ENCODE measurements at places on chromosomes 2 and 18.

GRCh38 chr2:173766537-173767289 is 198.5 kb downstream of the SP3 start:
- DNase-seq, result no peak

DNA sequence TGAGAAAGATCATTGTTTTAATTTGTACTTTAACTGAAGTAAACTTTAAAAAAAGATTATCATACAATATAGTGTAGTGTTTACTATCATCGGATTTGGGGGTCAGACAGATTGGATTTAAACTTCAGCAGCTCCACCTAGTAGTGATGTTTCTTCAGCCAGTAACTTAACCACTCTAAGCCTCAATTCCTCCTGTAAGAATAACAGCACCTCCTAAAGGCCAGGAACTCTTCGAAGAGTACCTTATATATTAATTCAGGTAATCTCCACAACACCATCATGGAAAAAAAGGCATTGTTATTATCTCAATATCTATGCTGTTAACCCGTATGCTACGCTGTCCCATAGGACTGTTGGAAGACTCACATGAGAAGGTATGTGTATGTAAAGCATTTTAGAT is 69.0 kb upstream of the DLGAP1 start:
- DNase-seq, result no peak

- no peak for DNase-seq
Measured at GRCh38 chr18:69000366-69000765, 202.5 kb downstream of the CCDC102B start.

GRCh38 chr2:86243950-86244733 is 44.9 kb downstream of the MRPL35 start:
- DNase-seq, result peak; percentile 8

DNA sequence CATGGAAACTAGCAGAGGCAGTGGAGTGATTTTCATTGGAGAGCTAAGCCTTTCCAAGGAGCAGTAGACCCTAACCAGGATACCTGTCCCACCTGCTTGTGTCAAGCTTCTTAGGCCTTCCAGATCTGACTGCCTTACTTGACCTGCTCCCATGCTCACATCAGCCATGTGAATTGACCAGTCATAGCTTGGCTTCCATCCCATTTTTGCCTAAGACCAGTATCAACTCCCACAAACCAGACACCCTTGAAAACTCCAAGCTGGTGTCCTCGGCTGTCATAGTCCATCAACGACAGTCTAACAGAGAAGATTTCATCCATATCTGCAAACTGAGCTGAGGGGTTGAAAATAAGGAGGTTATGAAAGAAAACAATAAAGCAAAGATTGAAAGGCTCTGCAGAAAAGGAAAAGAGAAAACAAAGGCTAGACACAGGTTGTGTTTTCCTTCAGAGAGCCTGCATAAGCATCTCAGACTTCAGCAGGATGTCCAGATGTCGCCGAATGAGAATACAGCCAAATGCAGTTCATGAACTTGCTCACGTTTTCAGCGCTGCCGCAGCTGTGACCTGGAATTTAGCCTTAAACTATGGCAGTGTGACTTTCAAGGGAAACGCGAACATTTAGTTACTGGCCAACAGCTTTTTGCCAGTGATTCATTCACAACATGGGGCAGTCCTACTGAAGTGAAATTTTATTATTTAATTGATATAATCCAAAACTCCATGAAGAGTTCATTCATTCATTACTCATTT is 868.1 kb upstream of the ID2 start:
- DNase-seq, result peak; percentile 27

DNA sequence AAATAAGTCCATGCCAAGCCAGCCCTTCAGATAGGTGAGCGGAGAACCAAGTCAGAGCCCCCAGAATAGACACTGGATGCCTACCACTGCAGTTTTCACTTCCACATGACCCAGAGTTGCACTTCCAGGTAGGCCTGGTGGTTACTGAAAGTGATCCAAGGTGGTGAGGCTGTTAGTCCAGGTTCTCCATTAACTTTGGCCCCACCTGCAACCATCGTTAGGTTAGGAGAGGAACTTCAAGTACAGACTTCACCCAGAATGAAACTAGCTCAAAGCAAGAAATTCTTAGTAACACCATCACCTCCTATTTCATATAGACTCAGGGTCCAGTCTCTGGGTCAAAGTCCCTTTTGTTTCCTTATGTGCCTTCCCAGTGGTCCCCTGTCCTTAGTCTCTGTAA is 293.1 kb upstream of the ID2 start:
- DNase-seq, result no peak

- peak; percentile 75 for DNase-seq
Measured at GRCh38 chr2:206212673-206213513, 53.2 kb downstream of the EEF1B2 start.

DNA sequence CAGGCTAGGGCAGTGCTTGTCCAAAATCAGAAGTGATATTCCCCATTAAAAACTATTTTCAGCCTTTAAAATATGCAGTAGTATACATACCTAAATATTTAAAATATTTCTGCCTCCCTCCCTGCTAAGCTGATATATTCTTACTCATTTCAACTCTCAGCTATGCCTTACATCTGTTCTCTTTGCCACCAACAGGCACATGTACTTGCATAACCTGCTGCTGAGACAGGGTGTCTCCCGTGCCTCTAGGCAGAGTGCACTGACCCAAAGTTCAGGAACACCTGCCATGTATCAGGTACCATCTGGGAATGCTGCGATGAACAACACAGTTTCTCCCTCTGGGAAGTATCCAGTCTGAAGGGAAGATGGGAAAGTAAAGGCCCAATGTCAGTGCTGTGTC is 91.7 kb downstream of the STK39 start:
- no peak for DNase-seq

- peak; percentile 93 for DNase-seq
Measured at GRCh38 chr2:191265311-191266170, 20.3 kb downstream of the MYO1B start.

- DNase-seq, result peak; percentile 12
Measured at GRCh38 chr18:2237706-2238105, 333.6 kb downstream of the METTL4 start.

DNA sequence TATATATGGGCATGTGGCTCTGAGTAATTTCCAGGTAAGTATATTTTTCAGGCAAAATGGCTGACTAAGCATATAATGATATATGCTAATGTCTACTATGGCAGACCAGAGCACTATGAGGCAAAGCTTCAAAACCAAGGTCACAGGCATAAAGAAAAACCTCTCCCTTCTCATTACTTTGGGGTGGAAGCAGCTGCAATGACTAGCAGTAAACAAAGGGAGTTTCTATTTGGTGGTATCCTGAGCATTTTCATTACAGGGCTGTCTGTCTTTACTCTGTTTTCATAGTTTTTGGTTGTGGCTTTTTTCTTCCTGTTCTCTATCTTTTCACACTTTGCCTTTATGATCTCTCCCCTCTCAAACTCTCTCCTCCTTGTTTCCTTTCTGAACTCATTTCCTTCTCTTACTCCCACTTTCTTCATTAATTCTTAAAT is 15.6 kb downstream of the PDE6D start:
- no peak for DNase-seq

- DNase-seq, result no peak
Measured at GRCh38 chr18:35106845-35107148, 65.6 kb downstream of the MAPRE2 start.

- DNase-seq, result peak; percentile 0
Measured at GRCh38 chr2:49753344-49753985, 599.1 kb upstream of the FSHR start.

GRCh38 chr18:34400834-34401233 is 176.1 kb upstream of the NOL4 start:
- no peak for DNase-seq

- DNase-seq, result peak; percentile 31
Measured at GRCh38 chr2:229910832-229911412, 10.9 kb downstream of the TRIP12 start.

- no peak for DNase-seq
Measured at GRCh38 chr18:10759241-10759640, 233.4 kb downstream of the NAPG start.

DNA sequence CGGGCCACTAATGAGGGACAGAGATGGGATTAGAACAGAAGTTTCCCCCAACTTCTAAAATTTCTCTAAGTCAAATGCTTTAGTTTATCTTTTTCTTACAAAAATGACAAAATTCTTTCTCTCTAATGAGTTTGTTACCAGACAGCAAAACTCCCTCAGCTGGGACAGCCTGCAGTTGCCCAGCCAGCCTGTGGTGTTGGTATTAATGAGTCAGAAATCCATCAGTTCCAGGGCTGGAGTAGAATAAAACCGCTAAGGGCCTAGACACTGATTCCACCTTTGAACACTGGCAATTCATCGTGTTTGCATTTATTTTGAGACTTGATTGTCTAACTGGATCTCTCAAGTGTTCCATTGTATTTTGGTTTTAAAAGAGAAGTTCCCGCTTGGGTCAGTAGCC is 38.3 kb upstream of the SMAD2 start:
- no peak for DNase-seq

DNA sequence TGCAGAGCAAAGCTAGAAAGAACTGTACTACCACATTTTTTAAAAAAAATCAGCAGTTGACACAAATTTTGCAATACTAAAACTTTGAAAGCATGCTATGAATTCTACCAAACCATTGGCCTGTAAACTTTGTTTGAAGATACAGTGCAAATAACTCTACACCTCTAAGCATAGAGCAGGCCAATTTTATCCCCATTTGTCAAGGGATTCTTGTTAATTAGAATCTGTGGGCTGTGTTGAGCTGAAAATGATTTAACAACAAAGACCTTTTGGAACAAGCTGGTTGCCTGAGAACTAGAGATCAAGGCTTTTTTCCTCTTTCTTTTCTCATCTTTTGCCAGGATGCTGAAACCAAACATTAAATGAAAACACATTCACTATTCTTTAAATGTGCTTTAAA is 886.0 kb upstream of the CDH2 start:
- DNase-seq, result no peak

GRCh38 chr2:26581991-26582842 is 58.9 kb downstream of the CIB4 start:
- no peak for DNase-seq

GRCh38 chr2:66236067-66236685 is 198.7 kb upstream of the MEIS1 start:
- DNase-seq, result no peak

DNA sequence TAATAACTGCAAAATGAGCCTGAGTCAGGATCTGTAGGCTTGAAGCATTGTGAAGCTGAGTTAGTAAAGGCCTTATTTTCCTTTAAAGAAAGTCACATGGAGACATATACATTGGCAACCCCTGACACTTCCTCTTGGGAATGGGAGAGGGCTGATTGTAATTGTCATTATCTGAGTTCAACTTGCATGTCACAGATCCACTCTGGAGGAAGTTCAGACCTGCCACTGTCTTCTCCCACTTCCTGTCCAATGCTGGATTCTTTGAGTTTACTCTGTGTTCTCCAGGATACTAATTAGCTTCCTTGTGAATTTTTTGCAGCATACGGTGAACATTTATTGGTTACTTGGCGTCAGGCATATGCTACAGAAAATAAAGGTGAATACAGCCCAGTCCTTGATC is 34.1 kb downstream of the SMARCAL1 start:
- DNase-seq, result no peak

GRCh38 chr2:1305342-1306013 is 107.8 kb upstream of the TPO start:
- DNase-seq, result no peak

DNA sequence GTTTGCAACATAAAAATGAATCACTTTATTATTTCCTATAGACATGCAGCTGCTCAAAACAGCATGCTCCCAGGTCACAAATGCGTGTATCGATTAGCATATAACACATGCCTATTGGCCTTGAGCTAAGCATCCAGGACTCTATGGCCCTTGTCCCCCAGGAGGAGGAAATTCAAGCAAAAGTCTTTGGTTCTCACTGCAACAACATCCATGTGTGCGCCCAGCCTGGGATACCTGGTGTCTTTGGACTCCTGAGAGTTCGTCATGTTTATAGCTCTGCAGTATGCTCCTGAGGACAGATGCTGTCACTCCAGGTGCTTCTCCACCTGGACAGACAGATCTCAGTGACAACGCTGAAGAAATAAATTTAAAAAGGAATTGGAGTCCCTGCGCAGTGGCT is 284.6 kb downstream of the PHLPP1 start:
- peak; percentile 3 for DNase-seq

- DNase-seq, result no peak
Measured at GRCh38 chr2:69589973-69590652, 53.4 kb downstream of the AAK1 start.

- no peak for DNase-seq
Measured at GRCh38 chr2:43067254-43068040, 159.0 kb downstream of the ZFP36L2 start.

GRCh38 chr2:219783359-219783975 is 156.0 kb downstream of the SLC4A3 start:
- DNase-seq, result no peak

DNA sequence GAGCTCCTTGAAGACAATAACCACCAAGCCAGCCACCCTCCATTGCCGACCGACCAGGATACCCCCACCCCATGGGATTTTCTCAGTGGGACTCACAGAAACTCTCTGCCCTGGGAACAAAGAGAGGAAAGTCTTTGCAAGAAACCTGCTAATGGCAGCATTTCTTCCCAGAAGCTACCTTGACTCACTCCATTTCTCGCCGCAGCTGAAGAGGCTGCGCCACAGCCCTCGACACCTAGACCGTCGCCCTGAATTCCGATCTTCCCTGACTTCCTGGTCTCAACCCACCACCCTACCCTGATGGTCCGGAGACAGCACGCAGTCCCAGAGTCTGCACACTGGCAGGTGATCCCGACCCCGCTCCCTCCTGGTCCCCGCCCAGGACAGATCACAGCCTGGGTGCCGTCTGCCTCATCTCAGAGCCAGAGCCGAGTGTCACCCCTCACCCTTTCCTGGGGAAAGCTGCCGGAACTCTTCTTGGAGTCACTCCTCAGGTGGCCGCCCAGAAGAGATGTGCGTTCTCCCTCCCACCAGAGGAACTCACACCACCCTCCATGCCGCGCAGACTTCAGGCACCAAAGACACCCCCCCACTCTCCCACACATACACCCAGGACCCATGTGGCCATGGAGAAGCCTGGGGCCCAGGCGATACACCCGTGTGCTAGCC is 24.6 kb downstream of the AQP12A start:
- no peak for DNase-seq

GRCh38 chr2:188345831-188346458 is 54.3 kb downstream of the GULP1 start:
- DNase-seq, result no peak

DNA sequence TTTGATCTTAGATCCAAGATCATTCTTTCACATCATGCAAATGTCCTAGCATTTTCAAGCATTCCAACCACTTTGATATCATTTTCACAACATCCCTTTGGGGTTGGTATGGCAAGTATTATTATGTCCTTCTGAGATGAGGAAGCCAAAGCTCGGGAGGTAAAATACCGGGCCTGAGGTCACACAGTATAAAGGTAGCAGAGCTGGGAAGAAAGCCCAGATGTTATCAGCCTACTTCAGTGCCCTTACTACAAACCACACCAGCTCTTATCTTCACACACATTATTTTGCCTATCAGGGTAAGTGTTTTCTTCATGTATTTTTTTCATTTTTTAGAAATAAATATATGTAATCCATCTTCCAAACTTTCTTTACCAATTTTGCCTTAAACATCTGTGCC is 4.2 kb upstream of the B4GALT6 start:
- DNase-seq, result no peak

GRCh38 chr2:145068509-145068908 is 548.6 kb upstream of the ZEB2 start:
- DNase-seq, result no peak

GRCh38 chr2:5022061-5022460 is 670.1 kb upstream of the SOX11 start:
- DNase-seq, result no peak

Measured in fibroblast of lung (primary cell).